ENCODE measurements at places on chromosomes 5 and 9.

- no peak for DNase-seq
Measured at GRCh38 chr9:137025517-137025966, 2.5 kb downstream of the ABCA2 start.

- DNase-seq, result no peak
Measured at GRCh38 chr9:99054581-99054980, 50.3 kb upstream of the TGFBR1 start.

DNA sequence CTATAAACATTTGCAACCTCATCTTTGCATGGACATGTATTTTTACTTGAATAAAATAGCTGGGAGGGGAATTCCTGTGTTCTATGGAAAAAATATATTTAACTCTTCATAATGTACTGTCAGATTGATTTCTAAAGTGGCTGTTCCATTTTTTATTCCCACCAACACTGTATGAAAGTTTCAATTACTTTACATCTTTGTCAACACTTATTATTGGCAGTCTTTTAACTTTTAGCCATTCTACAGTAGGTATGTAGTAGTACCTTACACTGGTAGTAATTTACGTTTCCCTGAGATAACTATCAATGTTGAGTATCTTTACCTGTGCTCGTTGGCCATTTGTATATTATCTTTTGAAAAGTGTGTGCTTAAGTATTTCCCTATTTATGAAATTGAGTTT, 429.7 kb downstream of the KIAA0825 start:
- no peak for DNase-seq

DNA sequence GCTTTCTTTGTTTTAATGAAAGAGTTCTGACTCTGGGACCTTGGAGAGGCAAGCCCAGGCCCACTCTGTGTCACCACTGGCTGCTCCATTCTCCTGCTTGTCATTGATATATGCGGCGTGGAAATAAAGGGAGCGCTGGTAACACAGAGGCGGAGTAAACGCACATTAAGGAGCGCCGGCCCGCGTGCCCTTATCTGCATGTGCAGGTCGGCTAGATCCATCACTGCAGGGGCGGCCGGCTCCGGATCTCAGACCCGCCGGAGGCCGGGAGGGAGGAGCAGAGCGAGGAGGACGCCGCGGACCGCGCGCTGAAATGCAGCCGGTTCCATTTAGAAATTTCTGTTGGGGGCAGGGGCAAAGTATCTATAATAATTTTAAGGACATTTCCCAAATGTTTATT, 70.8 kb downstream of the MRPL36 start:
- no peak for DNase-seq

DNA sequence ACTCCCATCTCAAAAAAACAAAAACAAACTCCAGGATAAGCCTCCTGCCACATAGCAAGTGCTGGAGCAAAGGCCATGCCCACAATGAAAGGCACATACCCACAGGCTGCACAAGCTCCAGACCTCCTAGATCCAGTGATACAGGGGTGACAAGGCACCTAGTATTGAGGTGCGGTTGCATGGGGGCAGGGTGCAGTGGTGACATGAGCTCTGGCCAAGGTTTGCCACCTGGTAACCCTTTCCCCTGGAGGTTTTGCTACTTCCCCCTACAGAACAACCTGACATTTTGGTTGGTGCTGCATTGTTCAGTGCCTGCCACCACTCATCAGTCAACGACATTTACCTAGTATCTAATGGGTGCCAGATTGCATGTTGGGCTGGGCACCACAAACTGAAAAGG, 14.5 kb downstream of the CDKN2AIPNL start:
- no peak for DNase-seq

DNA sequence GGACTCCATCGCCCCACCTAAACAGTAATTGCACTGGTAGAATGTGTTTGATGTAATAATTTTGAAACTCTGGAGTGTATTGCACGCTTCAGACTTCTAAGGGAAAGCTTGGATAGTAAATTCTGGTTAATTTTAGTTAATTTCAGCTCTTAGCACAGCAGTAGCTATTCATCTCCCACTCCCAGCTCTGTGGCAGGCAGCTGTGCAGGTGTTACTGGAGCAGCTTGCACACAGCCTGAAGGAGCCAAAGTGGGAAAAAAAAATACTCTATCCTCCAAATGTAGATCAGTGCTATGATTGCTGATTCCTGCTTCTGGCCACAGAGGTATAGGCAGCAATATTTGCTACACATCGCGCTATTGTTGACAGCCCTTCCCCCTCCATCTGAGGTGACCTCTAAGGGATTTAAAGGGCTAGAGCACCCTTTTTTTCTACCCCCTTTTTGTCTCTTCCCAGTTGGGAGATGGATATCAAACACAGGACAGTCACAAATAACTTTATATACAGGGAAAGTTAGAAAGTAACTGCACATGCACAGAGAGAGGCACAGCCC, 97.4 kb downstream of the KCTD16 start:
- DNase-seq, result no peak

DNA sequence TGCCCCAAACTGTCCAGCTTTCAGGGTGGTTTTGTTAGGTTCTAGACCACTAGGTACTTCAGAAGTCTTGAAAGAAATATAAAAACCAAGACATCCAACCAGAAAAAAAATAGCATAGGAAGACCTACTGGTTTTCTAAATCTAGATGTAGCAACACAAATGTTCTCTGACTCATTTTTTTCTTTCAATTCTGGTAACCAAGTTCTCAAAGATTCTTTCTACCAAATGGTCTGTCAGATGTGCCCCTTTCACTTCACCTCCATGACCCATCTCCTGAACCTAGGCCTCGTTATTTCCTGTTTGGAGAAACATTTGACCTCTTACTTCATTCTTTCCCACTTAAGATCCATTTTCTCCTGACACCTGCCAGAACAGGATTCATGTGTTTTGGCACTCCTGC, 355.3 kb downstream of the KIAA0825 start:
- DNase-seq, result no peak

DNA sequence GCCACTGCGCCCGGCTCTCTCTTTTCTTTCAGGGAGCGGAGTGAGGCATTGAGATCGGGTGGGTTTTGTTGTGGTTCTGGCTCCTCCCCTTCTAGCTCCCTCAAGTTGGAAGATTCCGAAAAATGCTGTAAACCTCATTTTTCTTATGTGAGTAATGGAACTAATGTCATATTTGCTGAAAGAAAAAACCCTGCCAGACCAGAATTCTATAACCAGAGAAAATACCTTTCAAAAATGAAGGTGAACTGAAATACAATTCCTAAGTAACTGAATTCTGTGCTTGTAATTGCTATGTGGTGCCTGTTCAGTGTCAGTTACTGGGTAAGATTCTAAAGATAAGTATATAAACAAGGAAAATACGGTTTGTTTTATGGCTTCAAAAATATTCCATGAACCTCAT, 30.9 kb upstream of the CDK20 start:
- no peak for DNase-seq

DNA sequence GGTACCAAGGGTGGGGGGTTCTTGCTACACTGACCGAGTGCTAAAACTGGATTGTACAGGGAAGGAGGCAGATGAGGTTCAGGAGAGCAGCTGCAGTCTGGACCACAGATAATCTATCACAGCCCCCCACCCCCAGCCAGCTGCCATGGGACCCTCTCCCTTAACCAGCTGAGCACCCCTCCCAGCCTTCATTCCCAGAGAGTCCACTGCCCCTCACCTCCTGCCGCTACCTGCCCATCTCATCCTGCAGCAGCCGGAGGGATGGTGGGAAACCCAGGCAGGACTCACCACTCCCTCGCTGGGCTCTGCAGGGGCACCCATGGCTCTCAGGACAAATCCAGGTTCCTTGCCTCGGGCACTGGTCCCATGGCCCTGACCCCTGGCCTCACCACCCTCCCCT, 66.7 kb downstream of the MRPL36 start:
- no peak for DNase-seq

- no peak for DNase-seq
Measured at GRCh38 chr9:77883846-77884771, 147.5 kb downstream of the GNAQ start.

GRCh38 chr5:10254686-10255085, 4.6 kb downstream of the CCT5 start:
- no peak for DNase-seq

GRCh38 chr5:151465476-151465875, 18.1 kb downstream of the SLC36A1 start:
- DNase-seq, result no peak

DNA sequence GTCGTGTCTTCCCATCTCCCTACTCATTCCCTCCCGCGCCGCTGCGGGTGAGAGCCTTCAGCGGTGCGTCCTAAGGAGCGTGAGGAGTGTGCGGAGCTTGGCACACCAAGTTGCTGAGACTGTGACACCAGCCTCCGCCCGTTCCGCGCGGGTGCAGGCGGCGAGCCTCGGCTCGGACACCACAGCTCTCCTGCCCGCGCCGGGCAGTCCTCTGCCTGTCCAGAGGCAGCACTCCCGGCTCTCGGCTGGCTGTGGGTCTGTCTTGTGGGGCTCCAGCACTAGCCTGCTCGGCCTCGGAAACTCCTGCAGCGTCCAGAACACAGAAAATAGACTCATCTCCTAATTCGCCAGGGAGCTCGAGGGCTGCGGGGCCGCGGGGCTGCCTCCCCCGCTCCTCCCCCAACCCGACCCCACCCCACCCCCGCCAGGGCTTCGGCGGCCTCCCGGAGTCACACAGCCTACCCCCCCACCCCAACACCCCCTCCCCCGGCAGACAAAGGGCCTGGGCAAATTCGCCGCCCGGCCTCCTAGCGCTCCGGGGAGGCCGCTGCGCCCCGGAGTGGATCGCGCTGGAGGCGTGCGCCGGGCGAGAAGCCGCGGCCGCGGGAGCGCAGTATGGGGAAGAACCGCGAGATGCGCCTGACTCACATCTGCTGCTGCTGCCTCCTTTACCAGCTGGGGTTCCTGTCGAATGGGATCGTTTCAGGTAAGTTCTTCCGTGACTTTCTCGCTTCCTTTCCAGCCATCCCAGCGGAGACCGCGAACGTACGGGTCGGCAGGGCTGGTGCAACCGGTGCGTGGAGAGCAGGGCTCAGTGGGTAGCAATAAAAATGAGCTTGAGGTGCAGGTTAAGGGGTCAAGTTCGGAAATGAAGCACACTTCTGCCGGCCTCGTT, at the start of gene ADAMTS19:
Gene ADAMTS19 (plus strand): TSS at position 522 of the 895 bp plus-strand sequence. CDS start 94 bp downstream, at position 616.
- DNase-seq, result no peak

- DNase-seq, result no peak
Measured at GRCh38 chr5:64646169-64646568, 44.1 kb upstream of the SHISAL2B start.

DNA sequence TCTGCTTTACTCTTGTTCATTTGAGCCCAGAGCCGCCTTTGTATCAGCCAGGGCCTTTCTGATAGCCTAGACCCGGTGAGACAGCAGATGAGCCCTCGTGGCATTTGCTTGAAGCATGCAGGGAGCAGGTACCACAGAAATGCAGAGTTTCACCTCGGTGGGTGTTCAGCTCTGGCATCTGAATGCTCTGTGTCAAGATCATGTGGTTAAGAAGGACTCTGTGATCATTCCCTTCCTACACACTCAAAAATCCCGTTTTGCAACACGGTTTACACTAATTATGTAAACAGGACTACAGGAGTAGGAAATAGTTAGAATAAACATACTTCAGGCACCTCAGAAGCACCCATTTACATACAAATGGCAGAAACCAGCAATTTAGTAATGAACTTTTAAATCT, 67.2 kb downstream of the MVB12B start:
- peak; percentile 95 for DNase-seq

DNA sequence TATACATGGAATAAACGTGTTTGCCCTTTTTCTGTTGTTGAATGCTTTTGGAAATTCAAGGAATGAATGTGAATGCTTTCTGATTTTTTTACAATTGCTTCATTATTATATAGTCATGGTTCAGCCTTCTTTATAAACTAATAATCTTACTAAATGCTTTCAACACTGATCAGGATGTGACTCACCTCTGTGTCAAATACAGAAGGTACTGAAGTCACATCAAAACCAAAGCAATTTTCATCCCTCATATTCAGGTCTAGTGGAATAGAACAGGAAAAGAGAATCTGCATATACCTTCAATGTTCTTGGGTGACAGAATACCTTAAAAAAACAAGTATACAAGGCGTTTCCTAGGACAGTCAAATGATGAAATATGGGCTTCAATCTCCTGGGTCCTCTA, 170.7 kb downstream of the PDE4D start:
- DNase-seq, result no peak

DNA sequence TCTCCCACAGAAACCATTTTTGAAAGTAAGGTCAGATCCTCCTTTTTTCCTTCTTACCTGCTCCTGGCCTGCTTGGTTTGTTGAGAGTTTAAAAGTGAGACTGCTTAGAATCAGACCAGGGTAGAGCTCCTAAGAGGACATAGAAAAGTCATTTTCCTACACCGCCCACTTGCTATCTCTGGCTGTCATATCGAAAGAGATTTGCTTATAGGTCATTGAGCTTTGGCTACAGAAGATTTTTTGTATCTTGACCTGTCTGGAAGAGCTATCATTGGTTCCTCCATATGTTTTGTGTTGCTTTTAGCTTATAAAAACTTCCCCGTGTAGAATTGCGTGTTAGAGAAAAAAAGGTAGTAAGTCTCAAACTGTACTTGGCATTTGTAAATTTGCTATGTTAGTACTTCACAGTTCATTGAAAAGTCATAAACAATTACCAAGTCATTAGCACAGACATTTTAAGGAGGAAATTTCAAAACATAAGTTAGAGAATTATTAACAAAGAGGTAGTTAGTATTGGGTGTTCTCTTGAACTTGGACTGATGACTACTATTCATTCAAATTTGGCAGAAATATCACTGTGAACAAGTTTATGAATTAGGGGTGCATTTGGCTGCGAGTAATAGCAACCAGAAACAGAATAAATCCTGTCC, 96.6 kb downstream of the MAN2A1 start:
- DNase-seq, result no peak

- no peak for DNase-seq
Measured at GRCh38 chr9:113474360-113475028, 11.0 kb downstream of the RGS3 start.

DNA sequence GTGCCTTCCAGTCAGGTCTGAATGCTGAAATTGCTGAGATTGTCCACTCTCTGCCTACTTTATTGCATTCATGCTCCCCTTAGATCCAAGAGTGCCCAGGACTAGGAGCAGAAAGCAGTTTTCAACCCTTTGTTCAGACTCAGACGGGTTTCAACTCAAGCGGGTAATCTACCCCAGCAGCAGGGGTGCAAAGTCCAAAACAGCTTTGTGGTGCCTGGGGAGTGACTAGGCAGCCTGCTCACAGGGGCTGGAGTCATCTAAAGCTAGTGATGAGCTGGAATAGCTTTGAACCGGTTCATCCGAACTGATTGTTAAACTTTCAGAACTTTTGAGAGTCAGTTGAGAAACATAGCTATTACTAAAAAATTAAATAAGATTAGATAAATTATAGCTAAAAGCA, 71.0 kb upstream of the IQGAP2 start:
- DNase-seq, result no peak

GRCh38 chr5:42605490-42605889, 151.1 kb upstream of the CCDC152 start:
- no peak for DNase-seq

- DNase-seq, result no peak
Measured at GRCh38 chr5:7668161-7668560, 182.8 kb downstream of the CFAP90 start.

GRCh38 chr5:94784536-94785505, 166.4 kb downstream of the SLF1 start:
- DNase-seq, result no peak
